Type B pancreatic cell (in vitro differentiated cells): ENCODE measurements at places on chromosomes 11 and 22. TPM values are rescaled to one million over a fixed set of nuclear protein-coding genes. Genes with fewer than 3 reads are reported as not detected.

OR4B1 gene
- total RNA-seq, result not detected in 2 replicates

IFITM10 gene
- 3.4 and 7.4 TPM in 2 replicates for total RNA-seq

APOL5 gene
- total RNA-seq, result not detected in 2 replicates

SMTNL1 gene
- total RNA-seq, result not detected in 2 replicates

NDUFS3 gene
- 150 and 161 TPM in 2 replicates for total RNA-seq

SCYL1 gene
- 79.4 and 80.4 TPM in 2 replicates for total RNA-seq

MUC5AC gene
- 0.10 and 1.4 TPM in 2 replicates for total RNA-seq

BBS1 gene
- 43.1 and 71.8 TPM in 2 replicates for total RNA-seq

SPON1 gene
- total RNA-seq, result 14.8 and 31.7 TPM in 2 replicates

CDC42EP2 gene
- 9.4 and 12.9 TPM in 2 replicates for total RNA-seq

BEST1 gene
- 0.14 and 0.31 TPM in 2 replicates for total RNA-seq

LGALS1 gene
- total RNA-seq, result 1.8 and 235 TPM in 2 replicates

MRPL17 gene
- 46.6 and 67.3 TPM in 2 replicates for total RNA-seq

CSF2RB gene
- total RNA-seq, result 0.72 and 1.6 TPM in 2 replicates

RPS6KB2 gene
- 55.5 and 57.0 TPM in 2 replicates for total RNA-seq

OMP gene
- total RNA-seq, result 0.86 and 0.94 TPM in 2 replicates

TLCD5 gene
- total RNA-seq, result 3.3 and 11.6 TPM in 2 replicates

ASRGL1 gene
- total RNA-seq, result 10.0 and 48.0 TPM in 2 replicates

VWCE gene
- 5.4 and 20.0 TPM in 2 replicates for total RNA-seq

ENTHD1 gene
- not detected in 2 replicates for total RNA-seq

MRGPRX3 gene
- total RNA-seq, result not detected in 2 replicates

OR5A1 gene
- not detected in 2 replicates for total RNA-seq
